AG10803 (cell line): ENCODE measurements at places on chromosomes 7 and 10.

DNA sequence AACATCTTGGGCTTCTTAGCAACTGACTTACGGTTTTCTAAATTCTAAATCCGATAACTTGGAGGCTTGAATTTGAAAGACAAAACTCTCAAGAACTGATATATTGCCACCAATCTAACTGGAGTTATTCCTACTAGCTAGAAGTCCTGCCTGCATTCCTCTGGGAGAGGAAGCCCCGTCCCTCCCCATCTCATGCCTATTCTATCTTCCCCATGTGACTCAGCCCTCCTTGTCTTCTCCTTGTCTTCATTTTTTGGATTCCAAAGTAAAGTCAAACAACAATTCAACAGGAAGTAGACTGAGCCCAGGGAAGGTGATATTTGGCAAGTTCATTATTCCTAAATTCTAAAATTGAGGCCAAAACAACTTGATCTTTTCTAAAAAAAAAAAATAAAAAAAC, 587.7 kb downstream of the KCNMA1 start:
- DNase-seq = peak; percentile 65

DNA sequence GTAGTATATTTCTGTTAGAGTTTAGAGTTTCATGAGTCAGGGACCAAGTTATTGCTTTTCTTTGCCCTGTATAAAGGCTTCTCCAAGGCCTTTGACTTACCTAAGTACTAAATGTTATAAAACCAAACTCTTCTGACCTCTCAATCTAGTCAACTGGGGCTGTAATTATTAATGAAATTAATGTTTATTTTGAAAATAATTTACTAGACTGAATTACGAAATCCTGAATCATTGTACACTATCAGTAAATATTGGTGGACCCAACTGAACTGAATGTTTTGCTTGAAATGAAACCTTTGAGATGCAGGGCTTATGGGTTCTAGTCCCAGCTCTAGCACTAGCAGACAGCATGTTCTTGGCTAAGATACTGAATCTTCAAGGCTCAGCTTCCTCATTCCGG, 1.7 kb upstream of the CYP2C9 start:
- DNase-seq = no peak

DNA sequence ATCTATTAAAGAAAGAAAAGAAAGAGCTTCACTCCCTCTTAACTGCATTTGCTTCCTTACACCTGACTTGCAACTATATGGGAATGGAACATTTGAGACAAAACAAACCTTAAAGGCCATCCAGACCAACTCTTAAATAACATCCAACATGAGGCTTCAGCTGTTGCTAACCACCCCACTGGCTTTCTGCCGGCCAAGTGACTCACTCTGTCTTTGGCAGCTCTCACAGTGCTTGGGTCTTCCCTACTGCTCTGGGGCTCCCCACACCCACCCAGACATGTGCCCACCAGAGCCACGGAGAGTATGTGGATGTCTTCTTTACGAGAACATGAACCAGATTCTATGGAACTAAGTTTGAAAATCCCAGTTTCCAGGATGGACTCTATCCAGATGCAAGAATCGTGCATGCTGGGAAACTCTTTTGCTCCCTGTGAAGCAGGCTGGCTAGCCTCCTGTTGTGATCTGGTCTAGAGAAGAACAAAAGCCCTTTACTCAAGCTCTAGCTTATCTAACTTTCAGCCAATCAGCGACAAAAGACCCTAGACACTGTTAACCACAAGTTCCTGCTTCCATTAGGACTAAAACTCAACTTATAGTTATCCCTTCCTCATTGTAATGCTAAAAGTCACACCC, 245.7 kb downstream of the TCERG1L start:
- no peak for DNase-seq

GRCh38 chr7:15862781-15863165, 176.3 kb upstream of the MEOX2 start:
- DNase-seq = no peak

GRCh38 chr7:119944601-119944972, 328.4 kb upstream of the KCND2 start:
- no peak for DNase-seq

DNA sequence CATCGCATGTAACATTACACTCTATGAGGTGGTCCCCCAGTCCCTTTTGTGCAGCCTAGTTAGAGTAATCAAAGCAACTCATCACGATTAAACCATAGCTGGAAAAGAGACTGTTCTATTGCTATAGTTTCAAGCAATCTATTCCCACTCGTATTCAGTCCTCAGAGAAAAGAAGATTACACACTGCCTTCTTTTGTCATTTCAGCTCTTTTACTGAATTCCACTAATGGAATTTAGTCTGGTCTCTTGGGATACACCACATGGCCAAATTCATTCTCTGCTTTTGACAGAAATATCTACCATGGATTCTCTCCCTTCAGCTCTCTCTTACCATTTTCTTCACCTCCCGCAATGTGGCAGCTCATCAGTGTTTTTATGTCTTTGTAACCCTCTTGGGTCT, 108.9 kb upstream of the HDAC9 start:
- DNase-seq = peak; percentile 9

GRCh38 chr10:94016727-94017714, 23.3 kb downstream of the PLCE1 start:
- peak; percentile 39 for DNase-seq

DNA sequence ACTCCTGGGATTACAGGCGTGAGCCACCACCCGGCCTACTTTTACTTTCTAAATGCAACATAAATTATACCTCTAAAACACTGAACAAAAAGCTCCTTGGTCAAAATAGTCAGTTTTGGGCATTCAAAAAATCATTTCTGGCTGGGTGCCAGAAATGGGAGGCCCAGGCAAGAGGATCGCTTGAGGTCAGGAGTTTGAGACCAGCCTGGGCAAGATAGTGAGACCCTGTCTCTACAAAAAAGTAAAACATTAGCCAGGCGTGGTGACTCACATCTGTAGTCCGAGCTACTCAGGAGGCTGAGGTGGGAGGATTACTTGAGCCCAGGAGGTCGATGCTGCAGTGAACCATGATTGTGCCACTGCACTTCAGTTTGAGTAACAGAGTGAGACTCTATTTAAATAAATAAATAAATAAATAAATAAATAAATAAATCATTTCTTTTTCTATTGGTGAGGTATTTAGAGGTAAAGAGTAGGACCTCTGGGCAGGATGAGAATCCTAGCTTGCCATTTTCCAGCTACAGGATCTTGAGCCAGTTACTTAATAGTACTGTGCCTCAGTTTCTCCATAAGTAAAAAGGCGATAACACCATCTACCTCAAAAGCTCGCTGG, 87.6 kb downstream of the SKIDA1 start:
- DNase-seq = no peak

DNA sequence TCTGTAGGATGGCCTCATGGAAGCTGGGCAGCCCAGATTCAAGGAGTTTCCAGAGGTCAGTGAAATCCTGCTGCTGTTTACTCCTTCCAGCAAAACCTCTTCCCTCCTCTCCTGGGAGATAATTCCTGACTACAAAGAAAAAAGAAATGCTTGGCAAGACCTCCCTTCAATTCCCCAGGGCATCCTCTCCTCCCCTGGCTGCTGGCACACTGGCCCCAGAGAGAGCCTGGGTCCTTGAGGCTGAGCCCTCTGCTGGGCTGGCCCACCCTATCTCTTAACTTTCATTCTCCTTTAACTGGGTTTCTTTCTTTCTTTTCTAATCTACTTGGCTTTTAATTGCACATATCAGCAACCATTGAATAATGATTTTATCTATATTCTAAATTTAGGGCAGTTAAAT, 7.7 kb downstream of the DRGX start:
- no peak for DNase-seq

DNA sequence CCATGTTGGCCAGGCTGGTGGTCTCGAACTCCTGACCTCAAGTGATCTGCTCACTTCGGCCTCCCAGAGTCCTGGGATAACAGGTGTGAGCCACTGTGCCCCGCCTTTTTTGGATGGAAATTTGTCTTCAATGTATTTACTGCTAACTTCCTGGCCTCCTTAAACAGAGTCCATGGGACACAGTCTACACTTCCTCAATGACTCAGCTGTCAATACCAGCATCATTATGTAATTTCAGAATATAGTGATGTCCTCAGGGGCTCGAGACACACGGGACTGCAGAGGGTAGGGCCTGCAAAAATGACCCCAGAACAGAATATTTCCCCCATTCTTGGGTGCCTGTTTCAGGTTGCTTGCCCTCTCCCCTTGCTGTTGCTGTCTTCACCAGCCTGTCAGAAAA, 31.1 kb downstream of the CAMK2G start:
- DNase-seq = no peak

DNA sequence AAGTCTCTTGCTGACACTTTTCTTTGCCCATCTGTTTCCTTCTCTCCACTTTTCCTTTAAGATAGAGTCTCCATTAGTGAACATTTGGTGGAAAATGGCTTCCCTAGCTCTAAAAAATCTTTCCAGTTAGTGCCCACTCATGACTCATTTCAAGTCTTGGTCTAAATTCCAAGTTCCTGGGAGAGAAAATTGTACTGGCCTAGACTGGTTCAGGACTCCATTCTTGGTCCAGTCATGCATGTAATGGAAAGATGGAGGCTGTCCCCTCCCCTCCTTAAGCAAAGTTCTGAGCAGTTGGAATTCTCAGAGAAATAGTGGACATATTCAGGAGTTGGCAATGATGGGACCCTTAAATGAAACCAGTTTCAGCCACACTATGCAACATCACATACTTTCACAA, 3.8 kb upstream of the ALDH18A1 start:
- DNase-seq = peak; percentile 51

GRCh38 chr10:88499569-88500470, 83.3 kb downstream of the RNLS start:
- peak; percentile 32 for DNase-seq

DNA sequence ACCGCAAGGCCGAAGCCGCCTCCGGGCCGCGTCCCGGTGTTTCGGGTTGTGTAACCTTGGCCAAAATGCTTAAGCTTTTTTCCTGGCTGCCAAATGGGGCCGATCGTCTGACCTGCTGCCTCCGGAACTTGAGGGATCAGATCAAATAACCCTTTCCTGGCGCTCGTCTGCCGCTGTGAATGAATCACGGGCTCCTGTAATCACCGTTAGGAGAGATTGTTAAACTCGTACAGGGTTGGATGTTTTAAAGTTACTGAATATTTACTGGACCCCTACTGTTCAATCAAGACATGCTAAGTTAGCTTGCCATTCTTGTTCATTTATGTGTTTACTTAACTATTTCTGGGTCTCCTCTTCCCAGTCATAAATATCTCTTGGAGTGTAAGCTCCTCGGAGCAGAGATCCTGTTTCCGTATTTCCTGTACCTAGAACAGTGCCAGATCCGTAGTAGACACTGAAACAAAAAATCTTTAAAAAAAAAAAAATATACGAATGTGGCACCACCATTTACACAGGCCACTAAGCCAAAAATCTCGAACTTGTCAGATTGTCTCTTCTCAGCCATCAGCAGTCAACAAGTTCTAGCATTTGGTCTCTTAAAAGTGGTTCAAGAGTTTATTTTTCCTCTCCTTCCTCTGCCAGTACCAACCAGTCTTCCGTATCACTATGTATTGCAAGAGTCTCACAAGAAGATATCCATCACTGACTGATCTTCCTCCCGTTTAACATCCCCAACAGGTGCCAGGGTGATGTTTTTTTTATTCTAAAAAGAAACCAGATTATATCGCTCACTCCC, 650 bp upstream of the TM9SF3 start:
- DNase-seq = peak; percentile 84

DNA sequence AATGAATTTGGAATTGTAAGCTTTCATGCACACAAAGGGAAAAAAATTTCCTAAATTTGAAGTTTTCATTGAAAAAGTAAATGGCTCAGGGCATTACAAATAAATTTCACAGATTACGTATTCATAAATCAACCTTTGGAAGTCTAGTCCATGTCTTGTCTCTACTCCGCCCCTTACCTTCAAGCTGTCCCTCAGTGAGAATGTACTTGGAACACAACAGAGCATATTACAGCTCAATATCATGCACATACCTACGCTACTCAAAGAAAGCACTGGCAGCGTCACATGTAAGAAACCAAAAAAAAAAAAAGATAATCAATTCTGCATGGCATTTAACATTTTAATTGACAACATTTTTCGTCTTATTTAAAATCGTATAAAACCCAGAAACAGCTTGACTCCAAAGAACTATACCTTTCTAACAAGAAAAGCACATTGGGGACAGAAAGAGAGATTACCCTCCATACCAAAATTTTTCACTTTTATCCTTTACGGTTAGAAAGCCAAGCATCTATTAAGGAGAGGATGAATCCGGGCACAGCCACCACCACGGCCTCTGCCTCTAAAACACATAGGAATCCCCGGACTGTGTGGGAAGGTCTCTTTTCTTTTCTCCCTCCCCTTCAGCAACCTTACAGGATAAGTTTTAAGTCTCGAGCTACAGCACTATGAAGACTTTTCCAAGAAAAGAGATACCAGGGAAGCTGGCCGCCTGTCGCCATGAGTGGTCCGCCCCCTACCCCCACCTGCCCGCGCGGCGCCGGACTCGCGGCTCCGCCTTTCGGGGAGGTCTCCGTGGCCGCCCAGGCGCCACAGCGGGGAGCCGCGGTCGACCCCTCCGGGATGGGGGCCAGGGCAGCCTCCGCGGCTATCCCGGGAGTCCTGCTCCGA, 1.1 kb downstream of the JMJD1C start:
- DNase-seq = peak; percentile 27

DNA sequence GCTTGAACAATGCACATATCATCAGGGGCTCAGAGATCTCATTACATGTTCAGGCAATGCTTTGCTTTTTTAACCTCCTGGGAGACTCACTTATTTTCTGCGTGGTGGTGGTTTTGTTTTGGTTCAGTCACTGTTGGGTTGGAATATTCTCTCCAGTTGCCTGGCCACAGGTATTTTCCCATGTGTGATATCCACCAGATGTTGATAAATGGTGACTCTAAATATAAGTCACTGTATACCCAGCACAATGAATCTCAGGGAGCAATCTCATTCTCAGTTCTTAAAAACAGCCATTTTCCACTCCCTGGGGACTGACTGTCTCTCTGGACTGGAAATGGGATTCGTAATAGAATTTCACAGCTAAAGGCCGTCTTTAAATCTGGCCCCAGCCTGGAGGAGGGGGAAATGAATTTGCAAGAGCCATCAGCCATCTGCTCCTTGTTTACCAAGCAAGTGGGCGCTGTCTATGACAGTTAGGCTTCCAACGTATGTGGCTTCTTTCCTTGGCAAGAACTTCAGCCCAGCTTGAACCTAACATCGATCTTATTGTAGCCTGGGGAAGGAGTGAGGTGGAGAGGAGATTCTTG, 1106.2 kb downstream of the NRG3 start:
- peak; percentile 61 for DNase-seq

DNA sequence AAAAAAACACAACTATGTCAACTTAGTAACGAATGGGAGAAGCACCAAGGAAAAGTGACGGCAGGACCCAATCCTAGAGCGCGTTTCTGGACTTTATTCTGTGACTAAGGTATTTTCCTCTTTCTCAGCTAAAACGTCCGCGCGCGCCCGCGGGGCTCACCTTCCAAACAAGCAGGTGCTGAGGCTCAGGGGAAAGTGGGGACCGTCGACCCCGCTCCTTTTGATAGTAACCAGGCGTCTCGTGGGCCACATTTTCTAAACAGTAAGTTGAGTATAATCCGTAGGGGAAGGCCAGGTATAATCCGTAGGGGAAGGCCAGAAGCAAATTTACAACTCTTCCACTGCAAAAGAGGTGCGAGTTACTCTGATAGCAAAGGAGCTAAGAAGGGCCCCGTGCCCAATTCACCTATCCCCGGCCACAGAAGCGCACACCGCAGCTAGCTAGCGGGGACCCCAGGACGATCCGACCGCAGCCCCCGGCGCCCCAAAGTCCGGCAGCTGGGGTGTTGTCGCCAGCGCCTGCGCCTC, 743 bp downstream of the MKI67 start:
- no peak for DNase-seq

- DNase-seq = peak; percentile 41
Observed at GRCh38 chr10:88472540-88472939, 110.6 kb downstream of the RNLS start.
